ENCODE measurements at places on chromosomes 4 and X.

DNA sequence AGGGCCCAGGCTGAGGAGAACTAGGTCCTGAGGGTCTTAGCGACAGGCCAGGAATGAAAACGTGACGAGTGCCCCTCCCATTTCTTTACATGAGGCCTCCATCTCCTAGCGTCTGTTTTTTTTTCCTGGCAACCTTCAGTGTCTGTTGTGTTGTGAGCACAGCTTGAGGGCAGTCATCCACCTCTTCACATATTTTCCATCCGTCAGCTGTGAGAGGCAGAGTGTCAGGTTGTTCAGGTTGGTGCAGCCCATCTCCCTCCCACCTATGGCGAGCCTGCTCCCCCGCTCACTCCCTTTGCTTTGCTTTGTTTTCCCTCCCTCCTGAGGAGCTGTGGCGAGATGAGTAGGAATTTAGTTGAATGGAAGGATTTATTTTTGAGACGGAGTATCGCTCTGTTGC lies 51.7 kb upstream of the CHRNA9 start:
- DNase-seq: no peak

GRCh38 chr4:25065431-25065858 lies 34.7 kb upstream of the LGI2 start:
- no peak for DNase-seq

DNA sequence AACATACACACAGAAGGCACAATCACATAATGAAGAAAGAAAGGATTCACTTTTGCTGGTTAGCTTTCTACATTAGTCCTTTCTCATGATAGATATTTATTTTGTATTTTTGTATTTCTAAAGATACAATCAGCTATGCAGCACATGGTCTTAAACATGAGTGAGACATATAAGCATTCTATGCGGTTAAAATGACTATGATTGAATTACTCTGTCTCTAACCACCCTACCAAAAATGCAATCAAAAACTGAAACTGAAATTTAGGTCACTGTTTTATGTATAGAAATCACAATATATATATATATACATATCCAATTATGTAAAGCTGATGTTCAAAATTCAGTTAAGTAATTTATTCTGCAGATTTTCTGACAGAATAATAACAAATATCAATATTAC lies 21.9 kb downstream of the CXXC4 start:
- no peak for DNase-seq

GRCh38 chr4:83759611-83760010 lies 223.7 kb downstream of the GPAT3 start:
- DNase-seq: no peak

DNA sequence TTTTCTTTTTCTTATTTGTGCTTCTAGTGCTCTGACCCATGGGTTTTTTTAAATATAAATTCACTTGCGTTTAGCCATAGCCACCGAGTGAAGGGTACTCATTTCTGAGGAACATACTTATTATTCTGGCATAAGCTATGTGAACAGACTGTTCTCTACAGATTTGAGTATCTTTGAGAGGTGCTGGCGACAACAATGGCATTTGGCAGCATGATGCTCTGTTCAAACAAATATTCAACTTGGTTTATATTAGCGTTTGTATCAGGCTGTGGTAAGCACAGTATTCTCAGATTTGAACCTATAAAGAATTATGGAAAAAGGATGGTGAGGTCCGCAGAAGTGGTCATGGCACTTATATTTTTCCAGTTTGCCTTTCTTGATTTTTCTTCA lies 108.7 kb upstream of the LIMCH1 start:
- no peak for DNase-seq

DNA sequence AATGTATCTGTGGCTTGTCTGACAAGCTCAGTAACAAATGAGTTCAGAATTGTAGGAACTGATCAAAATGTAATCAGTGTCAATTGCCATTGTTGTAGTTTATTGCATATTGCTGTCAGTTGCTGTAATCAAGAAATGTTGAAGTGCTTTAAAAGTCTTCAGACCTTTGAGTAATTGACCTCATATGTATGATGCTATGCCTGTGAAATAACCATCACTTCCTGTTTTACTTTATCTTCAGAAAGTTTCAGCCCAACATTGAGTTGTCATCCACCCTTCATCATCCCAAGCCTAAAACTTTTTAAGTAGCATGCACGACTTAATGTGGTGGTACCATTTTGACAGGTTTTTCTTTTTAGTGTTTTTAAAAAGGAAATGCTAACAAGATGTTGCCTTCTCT lies 212.4 kb downstream of the ARHGAP10 start:
- DNase-seq: no peak

DNA sequence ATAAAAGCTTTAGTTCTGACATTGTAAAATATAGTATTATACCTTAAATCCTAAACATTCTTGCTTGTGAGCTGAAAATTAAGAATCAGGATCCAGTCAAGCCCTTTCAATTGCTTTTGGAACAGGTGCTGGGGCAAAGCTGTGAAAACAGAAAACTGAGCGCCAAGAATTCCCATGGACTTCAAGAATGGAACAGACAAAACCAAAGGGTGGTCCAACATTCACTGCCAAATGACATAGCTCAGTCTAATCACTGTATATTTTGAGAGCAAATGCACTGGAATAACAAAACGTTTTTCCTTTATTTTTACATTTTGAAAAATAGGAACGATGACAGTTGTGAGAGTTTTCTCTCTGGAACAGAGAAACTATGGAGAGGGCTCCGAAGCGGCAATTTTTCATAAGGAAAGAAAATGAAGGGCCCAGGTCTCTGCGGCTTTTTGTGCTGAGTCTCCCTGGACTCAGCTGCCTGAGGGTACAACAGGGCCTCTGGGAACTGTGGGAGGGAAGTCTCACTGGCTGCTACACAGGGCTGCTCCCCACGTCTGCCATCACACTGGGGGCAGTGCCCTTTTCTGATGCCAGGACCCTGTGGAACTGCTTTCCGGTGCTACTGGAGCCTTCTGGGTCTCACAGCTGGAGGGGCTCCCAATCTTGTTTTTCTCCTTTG lies 56.0 kb upstream of the BMPR1B start:
- DNase-seq: no peak

- no peak for DNase-seq
Measured at GRCh38 chr4:142129931-142130330, 493.5 kb downstream of the IL15 start.

- no peak for DNase-seq
Measured at GRCh38 chr4:131052646-131053045, 1956.7 kb downstream of the C4orf33 start.

DNA sequence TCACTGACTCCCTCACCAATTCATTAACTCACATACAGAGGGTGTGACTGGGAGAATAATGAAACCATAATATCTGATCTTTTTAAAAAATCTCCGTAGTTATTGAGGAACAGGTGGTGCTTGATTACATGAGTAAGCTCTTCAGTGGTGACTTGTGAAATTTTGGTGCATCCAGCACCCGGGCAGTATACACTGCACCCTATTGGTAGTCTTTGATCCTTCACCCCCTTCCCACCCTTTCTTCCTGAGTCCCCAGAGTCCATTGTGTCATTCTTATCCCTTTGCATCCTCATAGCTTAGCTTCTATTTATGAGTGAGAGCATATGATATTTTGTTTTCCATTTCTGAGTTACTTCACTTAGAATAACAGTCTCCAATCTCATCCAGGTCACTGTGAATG lies 1143.8 kb downstream of the PCDH19 start:
- DNase-seq: no peak
